ENCODE measurements at places on chromosomes 6 and 20.

GRCh38 chr6:163876391-163876790 is 461.9 kb downstream of the QKI start:
- DNase-seq = no peak

DNA sequence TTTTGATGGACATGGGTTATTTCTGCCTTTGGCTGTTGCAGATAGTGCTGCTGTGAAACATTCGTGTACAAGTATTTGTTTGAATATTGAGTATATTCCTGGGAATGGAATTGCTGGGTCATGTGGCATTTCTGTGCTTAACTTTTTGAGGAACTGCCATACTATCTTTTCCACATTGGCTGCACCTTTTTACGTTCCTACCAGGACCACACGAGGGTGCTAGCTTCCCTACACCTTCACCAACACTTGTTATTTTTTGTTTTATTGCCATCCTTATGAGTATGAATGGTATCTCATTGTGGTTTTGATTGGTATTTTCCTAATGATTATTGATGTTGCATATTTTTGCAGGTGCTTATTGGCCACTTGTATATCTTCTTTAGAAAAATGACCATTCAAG is 47.8 kb upstream of the PLCG1 start:
- DNase-seq = no peak

DNA sequence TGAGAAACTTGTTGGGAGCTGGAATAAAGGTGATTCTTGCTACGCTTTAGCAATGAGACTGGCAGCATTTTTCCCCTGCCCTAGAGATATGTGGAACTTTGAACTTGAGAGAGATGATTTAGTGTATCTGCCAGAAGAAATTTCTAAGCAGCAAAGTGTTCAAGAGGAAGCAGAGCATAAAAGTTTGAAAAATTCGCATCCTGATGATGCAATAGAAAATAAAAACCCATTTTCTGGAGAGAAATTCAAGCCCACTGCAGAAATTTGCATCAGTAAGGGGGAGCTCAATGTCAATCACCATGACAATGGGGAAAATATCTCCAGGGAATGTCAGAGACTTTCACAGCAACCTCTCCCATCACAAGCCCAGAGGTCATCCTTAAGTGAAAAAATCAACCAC is 35.3 kb downstream of the MICA start:
- DNase-seq = no peak

DNA sequence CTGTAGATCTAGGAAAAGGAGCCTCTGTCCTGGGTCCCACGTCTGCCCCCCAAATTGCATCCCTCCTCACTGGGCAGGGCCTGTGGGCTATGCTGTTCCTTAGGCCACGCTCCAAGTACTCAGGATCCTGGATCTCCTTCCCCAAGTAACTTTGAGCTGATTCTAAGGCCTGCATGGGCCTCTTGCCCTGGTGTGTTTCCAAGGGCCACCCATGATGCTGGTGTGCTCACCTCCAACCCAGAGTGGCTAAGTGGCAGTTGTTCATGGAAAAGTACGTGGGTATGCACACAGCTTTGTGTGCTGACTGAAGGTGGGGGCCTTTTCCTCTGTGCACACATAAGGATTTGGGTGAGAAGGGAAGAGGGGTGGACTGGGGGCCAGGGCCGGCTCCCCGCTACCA is 5.3 kb downstream of the GMPR start:
- no peak for DNase-seq

- DNase-seq = no peak
Measured at GRCh38 chr6:18388271-18388670, 1.1 kb downstream of the RNF144B start.

DNA sequence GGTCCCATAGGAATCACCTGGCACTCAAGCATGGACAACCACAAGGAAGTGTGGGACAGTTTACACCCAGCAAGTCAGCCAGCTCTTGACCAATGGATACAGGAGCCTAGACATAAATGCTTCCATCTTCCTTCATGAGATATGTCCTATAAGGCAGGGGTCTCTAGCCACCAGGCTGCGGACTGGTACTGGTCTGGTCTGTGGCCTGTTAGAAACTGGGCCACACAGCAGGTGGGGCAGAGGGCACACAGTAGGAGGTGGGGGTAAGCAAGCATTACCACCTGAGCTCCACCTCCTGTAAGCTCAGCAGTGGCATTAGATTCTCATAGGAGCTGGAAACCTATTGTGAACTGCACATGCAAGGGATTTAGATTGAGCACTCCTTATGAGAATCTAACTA is 437.1 kb downstream of the CD109 start:
- no peak for DNase-seq

- DNase-seq = no peak
Measured at GRCh38 chr6:30260036-30260504, 46.9 kb upstream of the TRIM26 start.

DNA sequence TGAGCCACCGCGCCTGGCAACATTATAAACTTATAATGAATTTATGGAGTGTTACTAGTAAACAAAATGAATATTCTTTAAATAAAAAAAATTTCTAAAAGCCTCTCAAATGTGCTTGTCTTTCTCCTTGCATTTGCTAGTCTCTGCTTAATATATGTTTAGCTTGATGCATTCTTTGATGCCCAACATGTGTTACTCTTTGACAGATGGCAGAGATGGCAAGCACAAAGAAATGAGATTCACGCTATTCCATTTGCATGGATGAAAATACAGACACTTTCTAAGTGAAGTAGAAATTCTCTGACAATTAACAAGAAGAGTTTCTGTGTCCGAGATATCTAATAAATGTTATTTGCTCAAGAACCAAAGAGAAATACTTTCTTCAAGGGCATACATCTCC is 30.1 kb downstream of the DCDC2 start:
- DNase-seq = no peak

DNA sequence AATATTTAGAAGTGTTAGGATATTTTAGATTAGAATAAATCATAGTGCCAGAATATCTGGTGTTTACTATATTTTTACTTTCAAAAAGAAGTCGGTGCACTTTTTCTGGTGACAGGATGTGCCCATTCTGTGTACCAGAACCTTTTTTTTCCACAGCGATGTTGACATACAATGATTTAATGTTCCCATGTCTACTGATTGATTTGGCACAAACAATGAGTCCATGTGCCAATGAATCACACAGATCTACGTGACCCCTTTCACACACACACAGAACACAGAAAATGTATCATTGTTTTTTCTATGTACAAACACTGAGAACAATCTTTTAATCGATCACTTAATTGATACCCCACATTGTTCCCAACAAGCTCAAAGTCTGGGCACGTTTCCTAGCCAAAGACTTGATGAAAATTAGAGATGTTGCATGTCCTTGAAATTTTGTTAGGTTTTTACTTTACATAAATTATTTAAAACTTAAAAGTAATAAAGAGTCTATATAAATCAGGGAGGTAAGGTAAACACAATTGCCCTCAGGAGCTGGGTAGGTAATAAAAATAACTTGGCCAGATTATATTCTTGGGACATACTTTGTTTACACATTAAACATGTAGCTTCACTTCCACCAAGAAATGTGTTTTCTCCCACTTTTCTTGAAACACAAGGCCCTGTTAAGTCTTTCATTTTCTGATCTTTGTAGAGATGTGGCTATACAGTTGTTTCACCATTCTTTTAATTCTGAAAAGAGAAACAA is 36.4 kb upstream of the SOX4 start:
- no peak for DNase-seq

DNA sequence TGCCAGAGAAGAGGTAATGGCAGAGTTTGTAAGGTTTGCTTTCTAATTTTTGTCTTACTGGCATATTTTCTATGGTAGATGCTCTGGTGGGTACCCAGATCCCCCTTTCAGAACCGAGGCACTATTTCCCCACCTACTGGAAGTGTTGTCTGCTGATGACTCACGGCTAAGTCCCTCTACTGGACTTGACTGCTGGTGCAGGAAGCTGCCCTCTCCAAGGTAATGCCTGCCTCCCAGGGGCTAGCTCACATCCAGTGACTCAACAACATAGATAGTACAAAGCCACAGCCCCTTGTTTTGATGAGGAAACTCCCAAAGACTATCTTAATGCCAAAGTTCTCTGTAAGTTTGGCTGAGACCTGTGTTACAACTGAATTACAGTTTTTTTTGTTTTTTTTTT is 285.4 kb upstream of the FLRT3 start:
- no peak for DNase-seq

GRCh38 chr6:41939176-41939847 is 2.3 kb downstream of the CCND3 start:
- no peak for DNase-seq

- no peak for DNase-seq
Measured at GRCh38 chr20:63101781-63102720, 95.3 kb upstream of the BHLHE23 start.

DNA sequence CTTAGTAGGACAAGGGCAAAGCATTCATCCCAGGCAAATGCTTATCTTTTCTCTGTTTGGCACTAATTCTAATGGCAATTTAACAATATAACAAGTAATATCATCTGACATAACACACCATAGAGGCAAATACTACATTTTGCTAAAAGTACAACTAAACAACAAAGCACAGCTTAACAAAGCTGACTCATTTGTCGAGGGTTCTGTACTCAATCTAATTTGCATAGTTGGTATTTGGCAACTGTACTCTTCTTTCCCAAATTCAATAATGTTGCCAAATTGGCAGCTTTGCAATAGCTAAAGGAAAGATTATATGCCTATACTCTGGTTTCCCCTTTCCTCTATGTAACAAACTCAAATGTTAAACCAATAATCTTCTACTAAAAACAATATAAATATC is 461.0 kb downstream of the PKHD1 start:
- no peak for DNase-seq

DNA sequence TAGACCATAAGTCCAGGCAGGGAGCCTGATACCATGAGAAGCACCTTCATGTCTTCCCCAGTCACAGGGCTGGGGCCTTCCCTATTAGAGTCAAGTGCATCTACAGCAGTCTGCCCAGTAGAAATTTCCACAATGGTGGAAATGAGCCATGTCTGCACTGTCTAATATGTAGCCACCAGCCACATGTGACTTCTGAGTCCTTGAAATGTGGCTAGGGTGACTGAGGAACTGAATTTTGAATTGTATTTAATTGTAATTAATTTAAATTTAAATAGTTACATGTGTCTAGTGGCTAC is 300.2 kb downstream of the CLIC5 start:
- DNase-seq = no peak

DNA sequence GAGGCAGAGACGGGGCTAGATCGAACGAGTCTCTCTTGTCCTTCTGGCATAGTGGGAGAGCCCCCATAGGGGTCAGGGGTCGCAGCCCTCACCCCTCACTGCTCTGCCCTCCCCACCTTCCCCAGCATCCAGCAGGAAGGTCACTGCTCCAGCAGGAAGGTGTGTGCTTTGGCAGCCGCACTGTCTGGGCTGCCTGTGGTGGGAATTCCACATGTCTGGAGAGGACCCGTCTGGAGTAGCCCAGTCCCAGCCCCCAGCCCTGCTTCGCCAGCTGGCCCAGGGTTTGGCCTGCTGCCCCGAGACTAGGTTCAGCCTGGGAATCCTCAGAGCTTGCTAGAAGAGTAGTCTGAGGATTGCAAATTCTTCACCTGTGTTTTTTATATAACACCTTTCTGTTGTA is 2.5 kb upstream of the R3HDML start:
- no peak for DNase-seq

DNA sequence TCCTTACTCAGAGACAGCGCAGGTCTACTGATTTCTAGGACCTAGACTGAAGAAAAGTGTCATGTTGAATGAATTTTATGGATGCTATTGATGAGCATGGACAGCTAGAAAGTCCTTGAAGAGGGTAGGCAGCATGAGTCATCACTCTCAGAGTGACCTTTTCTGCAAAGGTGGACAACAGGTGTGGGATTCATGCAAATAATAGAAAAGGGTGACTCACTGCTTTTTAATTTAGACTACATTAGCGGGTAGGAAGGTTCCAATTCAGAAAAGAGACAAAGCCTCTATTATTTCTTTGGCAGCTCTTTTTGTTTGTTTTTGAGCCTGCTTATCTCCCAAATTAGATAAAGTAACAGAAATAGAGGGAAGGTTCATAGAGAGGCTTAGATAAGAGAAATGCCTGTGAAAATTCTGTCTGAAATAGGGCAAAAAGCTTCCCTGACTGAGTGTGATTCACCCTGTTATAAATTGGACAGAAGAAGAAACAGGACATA is 191.4 kb downstream of the TENT5A start:
- no peak for DNase-seq

- DNase-seq = no peak
Measured at GRCh38 chr6:63661769-63662168, 26.2 kb downstream of the PHF3 start.

DNA sequence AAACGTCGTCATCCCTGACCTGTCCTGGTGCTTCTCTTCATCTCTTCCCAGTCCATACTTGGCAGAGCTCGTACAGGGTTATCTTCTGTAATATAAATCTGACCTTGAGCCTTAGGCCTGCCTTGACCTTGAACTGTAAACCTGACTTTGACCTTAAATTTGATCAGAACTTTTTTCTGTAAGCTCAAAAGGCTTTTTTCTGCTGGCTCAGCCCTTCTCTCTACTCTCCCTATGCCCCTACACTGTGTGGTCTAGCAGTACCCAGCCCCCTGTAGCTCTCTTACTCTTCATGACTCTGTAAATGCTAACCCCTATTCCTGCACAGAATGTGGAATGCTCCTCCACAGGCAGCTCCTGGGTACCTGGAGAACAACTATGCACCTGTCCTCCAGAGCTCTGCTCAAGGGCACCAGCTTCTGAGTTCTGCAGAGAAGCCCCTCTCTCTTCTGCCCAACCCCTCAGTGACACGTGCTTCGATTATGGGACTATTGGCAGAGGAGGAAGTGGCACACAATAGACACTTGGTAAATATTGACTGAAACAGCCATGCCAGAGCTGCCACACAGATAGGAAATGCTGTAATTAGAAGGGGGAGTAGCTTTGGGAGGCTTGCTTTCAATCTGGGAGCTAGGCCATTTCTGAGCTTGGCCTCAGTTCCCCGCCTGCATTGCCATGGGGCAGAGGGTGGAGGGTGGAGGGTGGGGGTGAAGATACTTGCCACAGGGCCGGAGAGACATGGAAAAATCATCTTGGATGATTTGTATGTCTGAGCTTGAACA is 15.4 kb downstream of the SNPH start:
- no peak for DNase-seq

DNA sequence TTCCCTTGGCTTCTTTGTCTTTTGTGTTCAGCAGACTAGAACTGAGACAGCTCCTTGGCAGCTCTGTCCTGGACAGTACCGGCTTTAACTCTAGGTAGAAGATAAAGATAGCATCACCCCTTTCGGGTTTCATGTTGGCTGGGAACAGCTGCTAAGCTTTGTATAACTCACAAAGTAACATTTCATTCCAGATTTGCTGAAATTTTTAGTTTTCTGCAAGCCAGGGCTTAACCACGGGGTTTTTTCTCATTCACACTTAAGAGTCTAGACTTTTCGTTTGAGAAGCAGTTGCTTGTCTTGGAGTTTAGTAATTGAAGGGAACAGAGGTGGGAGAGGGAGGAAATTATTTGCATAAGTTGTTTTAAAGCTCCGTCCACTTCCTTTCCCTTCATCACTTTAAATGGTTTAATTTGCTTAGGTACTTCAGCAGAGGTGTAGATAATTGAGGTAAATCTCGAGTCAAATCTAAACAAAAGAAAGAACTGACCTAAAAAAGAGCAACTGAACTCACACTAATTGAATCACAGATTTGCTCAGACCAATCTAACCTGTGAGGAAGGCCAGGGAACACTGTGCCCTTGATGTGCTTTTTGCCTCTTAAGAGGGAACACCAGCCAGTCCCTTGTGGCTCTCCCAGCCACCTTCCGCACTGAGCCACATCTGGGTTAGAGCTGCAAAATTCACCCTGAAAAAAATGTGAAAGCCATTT is 48.3 kb downstream of the RREB1 start:
- DNase-seq = no peak

Data from pons (tissue), 1 donor.